ENCODE measurements at places on chromosomes 4 and X.
A peak's percentile ranks its signal among the peaks of the same experiment; 100 is the strongest.

DNA sequence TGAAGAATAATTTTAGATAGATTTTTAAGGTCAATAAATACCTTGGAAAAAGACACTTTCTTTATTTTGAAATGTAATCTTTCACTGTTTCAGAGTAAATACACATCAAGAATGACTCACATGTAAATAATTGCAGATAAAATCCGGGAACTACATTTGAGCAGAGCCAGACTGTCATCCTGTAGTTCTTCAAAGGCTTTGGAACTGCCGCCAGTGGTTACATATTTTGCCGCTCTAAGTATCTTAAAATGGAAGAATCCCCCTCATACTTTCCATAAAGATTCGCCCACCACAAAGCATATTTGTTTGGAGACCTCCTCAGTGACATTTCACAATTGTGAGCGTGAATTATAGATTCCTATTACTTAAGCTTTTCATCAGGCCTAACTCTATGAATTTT, 607.8 kb upstream of the ZFP42 start:
- DNase-seq: no peak

DNA sequence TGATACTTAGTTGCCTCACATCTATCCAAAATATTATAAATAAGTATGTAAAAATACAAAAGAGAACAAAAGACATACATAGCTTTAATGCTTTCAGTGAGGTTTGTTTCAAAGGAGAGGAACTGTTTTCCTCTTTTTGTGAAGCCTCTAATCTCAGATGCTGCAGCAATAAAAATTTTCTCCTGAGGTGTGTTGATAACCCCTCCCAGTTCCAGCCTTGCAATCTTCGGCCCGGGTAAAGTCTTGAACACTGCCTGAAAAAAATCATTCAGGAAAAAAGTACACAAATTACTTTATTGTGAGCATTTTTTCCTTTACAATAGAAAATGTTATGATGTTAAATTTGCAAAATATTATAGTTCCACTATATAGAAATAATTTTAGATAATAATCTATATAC, 8.8 kb downstream of the BBS7 start:
- no peak for DNase-seq

DNA sequence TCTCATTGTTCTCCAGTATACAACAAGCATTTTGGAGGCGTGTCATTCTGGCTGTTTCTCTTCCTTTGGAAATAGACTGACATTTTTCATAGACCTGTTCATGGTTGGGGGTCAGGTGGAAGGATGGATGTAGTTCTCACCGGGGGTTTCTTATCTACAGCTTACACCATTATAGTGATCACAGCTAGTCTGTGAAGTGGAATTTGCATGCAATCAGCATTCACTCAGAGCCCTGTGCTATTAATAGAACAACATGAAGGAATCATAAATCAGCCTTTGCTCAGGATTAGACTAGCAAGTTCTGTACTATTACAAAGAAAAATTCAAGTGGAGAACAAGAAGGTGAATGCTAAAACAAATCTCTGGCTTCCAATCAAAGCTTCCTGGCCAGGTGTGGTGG, 132.6 kb upstream of the PUDP start:
- DNase-seq: no peak

DNA sequence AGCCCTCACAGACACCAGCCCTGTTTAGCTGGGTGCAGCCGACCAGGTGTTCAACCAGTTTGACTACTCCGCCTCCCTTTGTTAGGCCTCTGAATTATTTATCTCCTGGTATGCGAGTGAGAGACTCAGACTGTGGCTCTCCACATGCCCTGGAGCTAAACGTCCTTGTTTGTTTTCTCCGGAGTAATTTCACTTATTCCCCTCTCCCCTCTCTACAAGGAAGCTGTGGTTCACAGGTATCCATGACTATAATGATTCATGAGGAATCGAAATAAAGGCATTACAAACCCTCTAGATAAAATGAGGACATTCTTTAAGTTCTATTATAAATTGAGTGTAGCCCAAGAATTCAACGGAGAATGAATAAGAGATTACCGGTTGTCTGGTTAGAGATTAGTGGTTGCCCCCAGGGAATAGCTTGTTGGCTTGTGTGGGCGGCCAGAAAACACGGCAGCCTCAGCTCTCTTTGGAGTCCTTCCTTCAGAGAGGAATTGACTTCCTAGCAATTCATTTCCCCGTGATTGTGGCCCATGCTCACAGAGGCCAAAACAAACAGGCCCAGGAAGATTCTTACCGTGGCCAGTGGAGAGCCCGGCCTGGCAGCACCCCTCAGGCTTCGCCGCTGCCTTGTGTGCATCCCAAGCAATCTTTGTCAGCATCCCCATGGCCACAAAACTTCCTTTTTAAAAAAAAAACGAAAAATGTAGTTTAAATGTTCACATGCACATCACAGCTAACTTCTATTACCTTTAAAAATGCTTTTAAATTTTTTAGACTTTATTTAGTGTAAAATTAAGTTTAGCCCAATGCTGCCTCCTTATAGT, 60.2 kb upstream of the CBR4 start:
- no peak for DNase-seq

DNA sequence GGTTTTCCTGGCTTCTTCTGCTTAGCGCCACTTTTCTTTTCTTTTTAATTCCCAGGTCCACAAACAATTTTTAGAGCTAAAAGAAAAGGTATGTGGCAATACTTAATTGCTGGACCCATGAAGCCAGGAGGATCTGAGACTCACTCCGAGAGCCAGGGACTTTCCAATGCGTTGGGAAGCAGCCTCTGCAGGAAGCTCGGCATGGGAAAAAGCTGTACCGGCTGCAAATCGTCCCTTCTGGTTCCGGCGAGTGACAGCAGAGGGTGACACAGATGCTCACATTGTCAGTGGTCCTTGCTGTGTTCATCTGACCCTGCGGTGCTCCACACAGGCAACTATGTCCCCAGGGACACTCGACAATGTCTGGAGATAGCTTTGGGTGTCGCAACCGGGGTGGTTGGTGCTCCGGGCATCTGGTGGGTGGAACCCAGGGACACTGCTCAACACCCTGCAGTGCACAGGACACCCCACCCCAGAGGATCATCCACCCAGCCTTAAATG, 164.0 kb downstream of the PRKX start:
- DNase-seq: no peak

- DNase-seq: no peak
Measured at GRCh38 chrX:72306085-72306801, 529 bp upstream of the CITED1 start.

DNA sequence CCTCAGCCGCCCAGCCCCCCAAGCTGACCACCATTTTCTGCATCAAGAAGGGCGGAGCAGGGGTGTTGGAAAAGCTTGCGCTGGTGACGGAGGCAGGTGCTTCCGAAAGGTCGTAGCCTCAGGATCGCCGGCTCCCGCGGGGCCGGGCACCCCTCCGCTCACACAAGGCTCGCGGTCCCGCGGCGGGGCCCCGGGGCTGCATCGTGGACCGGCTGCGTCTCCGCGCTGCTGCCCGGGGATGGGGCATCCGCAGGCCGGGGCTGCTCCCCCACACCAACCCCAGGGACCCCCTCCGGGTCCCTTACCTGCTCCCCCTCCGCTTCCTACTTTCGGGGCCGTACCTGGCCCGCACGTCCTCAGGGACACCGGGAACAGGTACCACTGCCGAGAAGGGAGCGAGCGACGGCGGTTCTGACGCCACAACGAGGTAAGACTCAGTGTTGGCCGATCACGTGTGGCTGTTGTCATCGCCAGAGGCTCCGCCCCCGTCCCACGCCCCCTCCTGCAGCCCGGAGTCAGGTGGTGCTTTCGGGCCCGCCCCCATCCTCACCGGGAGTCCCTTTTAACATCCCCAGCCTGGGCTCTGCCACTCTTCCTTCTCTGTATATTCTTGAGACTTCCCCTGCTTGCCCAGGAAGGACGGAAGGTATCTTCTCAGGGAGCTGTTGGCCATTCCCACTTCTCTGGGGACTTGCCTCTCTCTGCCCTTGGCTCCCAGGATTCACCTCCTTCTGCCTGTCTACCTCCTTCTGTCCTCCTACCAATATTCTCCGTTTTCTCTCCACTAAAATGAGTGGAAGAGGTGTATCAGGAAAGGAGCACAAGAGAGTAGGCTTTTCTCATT, at the start of gene BEX2:
Gene BEX2, minus strand, starts transcription at position 436 of the 844 bp plus-strand sequence. CDS start 1,014 bp downstream, outside the sequence.
- peak; percentile 72 for DNase-seq

DNA sequence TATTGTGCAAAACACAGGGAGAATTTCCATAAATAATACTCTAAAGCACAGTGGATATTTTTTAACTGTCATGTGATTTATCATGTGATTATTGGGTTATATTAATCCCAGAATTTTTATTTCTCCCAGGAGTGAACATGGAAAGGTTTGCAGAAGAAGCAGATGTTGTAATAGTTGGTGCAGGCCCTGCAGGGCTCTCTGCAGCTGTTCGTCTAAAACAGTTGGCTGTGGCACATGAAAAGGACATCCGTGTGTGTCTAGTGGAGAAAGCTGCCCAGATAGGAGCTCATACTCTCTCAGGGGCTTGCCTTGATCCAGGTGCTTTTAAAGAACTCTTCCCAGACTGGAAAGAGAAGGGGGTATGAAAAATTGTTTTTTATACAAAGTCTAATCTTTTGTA, 10.0 kb downstream of the ETFDH start:
- DNase-seq: no peak

DNA sequence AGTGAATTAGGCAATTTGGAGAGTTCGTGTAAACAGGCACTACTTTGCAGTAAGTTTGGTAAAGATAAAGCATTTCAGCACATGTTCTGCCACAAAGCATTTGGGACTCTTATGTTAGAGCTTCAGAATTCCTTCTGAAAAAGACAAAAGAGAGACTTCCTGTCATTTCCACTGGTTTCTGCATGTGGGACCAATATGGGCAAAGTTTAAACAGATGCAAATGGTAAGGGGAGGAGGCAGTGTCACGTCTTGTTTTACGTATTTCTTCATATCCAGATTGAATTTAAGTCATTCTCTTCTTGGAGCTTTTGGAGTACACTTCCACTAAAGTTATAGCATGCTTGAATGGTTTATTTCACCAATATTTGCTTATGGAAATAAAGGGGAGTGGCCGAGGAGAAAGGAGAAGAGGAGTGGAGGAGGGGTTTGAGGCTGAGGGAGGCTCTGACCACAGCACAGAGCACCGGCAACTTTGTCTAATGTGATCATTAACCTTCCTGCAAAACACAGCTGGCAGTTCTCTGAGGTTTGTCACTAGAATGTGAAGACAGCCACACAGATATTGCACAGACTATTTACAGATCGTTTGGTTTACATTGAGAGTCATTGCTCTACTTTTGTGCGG, at the start of gene APELA:
Gene APELA, plus strand, starts transcription at position 479 of the 625 bp plus-strand sequence. CDS start 154 bp downstream, outside the sequence.
- no peak for DNase-seq

- DNase-seq: peak; percentile 81
Measured at GRCh38 chr4:7007944-7008343, 35.2 kb upstream of the TADA2B start.

GRCh38 chr4:183403961-183404360, 40.5 kb upstream of the CDKN2AIP start:
- no peak for DNase-seq

DNA sequence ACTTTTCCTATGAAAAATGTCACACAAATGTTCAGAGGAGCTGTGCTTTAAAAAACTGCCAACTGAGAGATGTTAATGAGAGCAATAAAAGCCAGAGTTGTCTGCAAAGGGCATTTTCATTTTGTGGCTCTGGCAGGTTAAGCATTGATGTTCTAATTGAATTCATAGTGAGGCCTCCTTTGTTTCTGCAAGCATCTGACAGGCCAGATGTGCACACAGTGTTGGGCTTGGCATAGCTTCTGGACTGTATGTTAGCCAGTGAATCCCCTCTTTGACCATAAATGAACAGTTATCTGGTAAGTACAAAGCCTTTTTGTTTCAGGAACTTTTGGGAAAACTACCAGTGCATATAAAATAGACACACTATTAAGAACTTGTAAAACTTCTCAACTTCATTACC, 81.9 kb downstream of the JADE3 start:
- no peak for DNase-seq

DNA sequence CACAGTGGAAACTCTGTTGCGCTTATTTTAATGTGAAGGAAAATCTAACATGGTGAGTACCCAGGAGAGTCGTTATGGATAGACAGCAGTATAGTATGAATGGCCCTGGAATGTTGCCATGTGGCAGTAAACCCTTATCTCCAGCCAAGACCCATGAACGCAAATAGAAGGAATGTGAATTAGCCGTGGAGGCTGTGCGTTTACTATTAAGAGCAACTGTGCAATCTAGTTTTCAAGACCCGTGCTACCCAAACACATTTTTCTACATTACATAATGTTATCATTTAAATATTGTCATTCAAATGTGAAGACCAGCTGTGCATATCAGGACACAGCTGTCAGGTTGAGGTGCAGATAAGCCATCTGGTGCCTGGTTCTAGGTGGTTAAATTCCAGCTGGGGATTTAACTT, 13.3 kb upstream of the AGA start:
- no peak for DNase-seq

GRCh38 chr4:100803751-100804150, 285.9 kb upstream of the EMCN start:
- DNase-seq: no peak

DNA sequence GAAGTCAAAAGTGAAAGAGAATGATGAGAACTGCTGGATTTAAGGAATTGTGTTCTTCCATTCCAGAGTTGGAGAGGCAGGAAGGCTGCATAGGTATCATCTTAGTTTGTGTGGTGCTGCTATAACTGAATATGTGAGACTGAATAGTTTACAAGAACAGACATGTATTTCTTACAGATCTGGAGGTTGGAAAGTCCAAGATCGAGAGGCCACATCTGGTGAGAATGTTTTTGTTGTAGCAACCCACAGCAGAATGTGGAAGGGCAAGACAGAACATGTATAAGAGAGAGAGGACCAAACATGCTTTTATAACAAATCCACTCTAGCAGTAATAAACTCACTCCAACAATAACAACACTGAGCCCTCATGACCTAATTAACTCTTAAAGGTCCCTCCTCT, 408.6 kb downstream of the FAM47B start:
- no peak for DNase-seq

DNA sequence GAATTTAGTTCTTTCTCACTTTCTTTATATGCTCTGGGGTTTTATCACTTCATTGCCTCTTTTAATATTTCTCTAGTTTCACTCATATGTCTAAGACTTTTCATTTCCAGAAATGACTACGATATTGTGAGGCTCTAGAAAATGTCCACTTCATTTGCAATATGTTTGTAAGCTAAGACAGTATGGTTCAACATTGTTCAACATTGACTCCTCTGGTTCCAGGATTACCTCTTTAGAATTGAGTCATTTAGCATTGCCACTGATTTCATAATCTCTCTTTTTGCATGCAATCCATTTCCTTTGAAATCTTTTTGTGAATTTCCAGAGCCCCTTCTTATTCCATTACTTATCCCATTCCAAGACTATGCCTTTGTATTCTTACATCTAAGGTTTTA, 32.3 kb downstream of the BBS12 start:
- no peak for DNase-seq

DNA sequence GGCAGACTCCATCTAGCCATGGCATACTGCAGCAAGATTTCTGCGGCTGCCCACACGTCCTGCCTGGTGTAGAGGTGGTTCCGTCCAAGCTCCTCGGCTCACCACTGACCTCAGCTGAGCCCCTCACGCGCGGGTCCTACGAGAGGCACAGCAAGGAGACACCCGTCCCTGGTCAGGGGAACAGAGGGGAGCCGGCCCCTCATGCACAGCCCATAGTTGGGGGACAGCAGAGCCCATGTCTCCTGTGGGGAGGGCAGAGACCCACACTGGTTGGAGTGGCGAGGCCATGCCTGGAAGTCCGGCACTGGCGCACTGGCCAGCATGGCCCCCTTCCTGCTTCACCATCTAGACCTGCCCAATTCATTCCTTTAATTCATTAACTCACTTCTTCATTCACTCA, 80.8 kb downstream of the HTRA3 start:
- no peak for DNase-seq
